ENCODE measurements at places on chromosomes 4 and X. TPM values are rescaled to one million over a fixed set of nuclear protein-coding genes. Genes with fewer than 3 reads are reported as not detected.

DNA sequence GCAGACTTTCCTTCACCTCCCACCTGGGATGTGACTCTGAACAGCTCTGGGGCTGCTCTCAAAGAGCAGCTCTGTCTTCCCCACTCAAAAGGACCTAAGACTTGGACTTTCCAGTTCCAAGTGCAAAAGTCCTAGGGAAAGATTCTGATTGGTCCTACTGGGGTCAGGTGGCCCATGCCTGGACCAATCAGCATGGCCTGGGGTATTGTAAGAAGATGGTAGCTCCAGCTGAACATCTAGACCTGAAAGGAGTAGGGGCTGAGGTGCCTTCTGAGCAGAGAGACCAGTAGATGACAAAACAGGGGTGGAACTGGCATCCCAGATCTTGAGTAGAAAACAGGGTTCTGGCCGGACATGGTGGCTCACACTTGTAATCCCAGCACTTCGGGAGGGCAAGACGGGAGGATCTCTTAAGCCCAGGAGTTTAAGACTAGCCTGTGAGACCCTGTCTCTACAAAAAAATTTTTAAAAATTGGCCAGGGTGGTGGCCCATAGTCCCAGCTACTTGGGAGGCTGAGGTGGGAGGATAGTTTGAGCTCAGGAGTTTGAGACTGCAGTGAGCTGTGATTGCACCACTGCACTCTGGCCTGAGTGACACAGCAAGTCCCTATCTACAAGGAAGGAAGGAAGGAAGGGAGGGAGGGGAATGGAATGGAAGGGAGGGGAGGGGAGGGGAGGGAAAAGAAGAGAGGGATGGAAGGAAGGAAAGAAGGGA, 27.4 kb upstream of the MRFAP1 start:
- no peak for DNase-seq
- no peak overlapping the region for H3K4me3 ChIP-seq
- H3K36me3 ChIP-seq = no peaks in the 10 kb centered on the region
- H3K27ac ChIP-seq = no peak overlapping the region
- no peaks in the 10 kb centered on the region for H3K4me1 ChIP-seq
- no peaks in the 10 kb centered on the region for H3K27me3 ChIP-seq

GRCh38 chr4:185183622-185184281, 20.0 kb downstream of the CFAP97 start:
- no peaks in the 10 kb centered on the region for H3K36me3 ChIP-seq
- H3K27ac ChIP-seq = no peak overlapping the region
- H3K27me3 ChIP-seq = no peaks in the 10 kb centered on the region
- H3K4me1 ChIP-seq = no peaks in the 10 kb centered on the region
- peak; percentile 87 for DNase-seq

Gene BCORL1
- 5.6 TPM for total RNA-seq

DNA sequence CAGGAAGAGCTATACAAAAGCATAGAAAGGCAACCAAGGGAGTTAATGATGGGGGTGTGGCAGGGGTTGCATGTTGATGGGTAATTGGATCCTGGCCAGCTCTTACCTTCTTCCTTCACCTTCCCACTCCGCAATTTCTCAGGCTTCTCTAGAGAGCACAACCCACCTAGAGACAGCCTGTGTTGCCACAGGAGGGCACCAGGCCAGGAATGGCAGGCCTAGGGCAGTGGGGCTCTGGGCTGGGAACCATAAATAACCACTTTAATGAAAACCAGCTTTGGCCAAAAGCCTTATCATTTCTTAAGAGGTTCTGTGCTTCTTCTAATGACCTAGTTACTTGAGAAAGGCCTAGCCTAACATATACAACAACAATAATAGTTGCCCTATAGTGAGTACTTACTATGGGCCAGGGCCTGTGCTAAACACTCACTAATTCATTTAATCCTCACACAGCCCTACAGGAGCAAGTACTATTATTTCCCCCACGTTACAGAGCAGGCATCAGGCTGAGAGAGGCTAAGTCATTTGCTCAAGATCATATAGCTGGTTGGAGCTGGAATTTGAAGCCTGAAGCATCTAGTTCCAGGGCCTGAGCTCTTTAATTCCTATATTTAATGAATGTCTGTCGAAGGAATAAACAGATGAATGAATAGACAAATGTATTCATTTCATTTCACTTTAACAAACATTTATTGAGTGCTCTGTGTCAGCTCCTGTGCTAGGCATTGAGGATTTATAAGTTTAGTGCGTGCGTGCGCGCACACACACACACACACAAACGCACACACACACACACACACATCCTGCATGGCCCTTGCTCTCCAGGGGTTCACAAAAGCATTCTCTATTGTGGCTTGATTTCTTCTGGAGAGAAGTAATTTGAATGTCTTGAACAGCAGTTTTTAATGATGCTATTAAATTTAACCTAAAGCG, 66.8 kb downstream of the RTL9 start:
- H3K4me1 ChIP-seq = no peaks in the 10 kb centered on the region
- no peaks in the 10 kb centered on the region for H3K36me3 ChIP-seq
- no peak overlapping the region for H3K27ac ChIP-seq
- H3K4me3 ChIP-seq = no peak overlapping the region
- no peaks in the 10 kb centered on the region for H3K27me3 ChIP-seq

GRCh38 chr4:54233697-54234496, 4.8 kb downstream of the PDGFRA start:
- peaks cover 4% of the 10 kb centered on the region for H3K4me1 ChIP-seq
- no peaks in the 10 kb centered on the region for H3K36me3 ChIP-seq
- peak overlapping the region; percentile 67 for H3K27ac ChIP-seq

DNA sequence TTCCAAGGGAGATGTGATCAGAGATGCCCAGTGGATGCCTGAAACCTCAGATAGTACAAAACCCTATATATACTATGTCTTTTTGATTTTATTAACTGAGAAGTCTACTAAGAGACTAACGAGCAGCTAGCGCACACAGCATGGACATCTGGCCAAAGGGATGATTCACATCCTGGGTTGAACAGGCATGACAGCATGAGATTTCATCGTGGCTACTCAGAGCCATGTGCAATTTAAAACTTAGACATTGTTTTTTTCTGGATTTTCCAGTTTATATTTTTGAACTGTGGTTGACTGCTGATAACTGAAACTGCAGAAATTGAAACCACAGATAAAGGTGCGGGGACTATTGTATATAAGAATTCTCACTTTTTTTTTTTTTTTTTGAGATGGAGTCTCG, 2252.9 kb upstream of the AGA start:
- no peaks in the 10 kb centered on the region for H3K36me3 ChIP-seq
- no peak overlapping the region for H3K27ac ChIP-seq
- no peak overlapping the region for H3K4me3 ChIP-seq
- DNase-seq = no peak
- H3K27me3 ChIP-seq = no peaks in the 10 kb centered on the region

Gene RHOXF1
- not detected for total RNA-seq

DNA sequence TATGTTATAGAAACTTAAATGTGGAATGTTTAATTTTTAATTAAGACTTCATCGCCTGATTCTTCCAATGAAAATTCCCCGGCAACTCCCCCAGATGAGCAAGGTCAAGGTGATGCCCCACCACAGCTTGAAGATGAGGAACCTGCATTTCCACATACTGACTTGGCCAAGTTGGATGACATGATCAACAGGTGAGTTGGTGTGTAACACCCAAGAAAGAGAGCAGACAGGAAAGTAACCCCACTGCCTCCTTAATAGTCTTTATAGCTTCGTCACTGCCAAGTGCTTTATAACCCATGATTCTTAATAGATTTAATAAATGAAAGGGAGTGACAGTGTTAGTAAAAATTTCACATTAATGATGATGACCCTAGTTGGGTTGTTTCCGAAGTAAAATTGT, 43.7 kb downstream of the USP9X start:
- H3K27ac ChIP-seq = no peak overlapping the region
- H3K27me3 ChIP-seq = no peaks in the 10 kb centered on the region
- no peak overlapping the region for H3K4me3 ChIP-seq
- H3K36me3 ChIP-seq = no peaks in the 10 kb centered on the region

DNA sequence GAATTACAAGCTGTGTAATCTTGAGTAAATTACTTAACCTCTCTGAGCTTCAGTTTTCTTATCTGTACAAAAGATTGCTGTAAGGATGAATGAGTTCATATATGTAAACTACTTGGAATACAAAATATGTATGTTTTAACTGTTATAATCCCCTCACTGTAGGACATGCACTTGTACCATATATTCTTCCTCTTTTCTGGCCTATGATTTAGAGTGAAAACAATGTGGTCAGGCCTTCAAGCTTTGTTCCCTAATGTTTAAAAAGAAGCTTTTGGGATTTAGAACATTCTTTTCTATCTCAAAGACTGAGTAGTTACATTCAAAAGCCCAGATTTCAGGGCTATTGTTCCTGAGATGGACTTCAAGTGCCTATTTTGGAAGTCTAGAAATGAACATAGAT, 26.7 kb upstream of the GPRIN3 start:
- no peak overlapping the region for H3K27ac ChIP-seq
- no peak for DNase-seq
- no peak overlapping the region for H3K4me3 ChIP-seq
- no peaks in the 10 kb centered on the region for H3K27me3 ChIP-seq
- no peaks in the 10 kb centered on the region for H3K36me3 ChIP-seq

DNA sequence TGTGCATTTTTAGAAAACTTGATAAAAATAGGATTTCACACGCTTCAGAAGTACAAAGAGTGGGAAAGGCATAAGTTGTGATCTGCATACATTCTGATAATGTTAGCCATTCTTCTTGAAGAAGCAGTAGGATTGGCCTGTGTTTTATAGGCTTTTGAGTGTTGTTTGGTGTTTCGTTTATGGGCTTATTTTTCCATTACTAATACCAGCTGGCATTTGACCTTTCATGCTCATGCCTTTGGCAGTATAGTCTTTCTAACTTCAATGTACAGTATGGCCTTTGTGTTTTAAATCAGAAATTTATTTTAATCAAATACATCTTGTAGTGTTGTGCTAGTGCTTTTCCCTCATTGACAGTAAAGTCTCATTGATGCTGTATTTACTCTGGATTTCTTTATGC, 51.5 kb upstream of the SLC4A4 start:
- H3K27me3 ChIP-seq = no peaks in the 10 kb centered on the region
- H3K36me3 ChIP-seq = no peaks in the 10 kb centered on the region
- H3K27ac ChIP-seq = no peak overlapping the region
- no peak for DNase-seq

Gene NEIL3
- total RNA-seq = 0.95 TPM

Gene SNCA
- total RNA-seq = 7.8 TPM

- H3K27ac ChIP-seq = peak overlapping the region; percentile 81
- H3K4me3 ChIP-seq = no peak overlapping the region
- DNase-seq = no peak
- H3K27me3 ChIP-seq = no peaks in the 10 kb centered on the region
- H3K36me3 ChIP-seq = no peaks in the 10 kb centered on the region
Measured at GRCh38 chr4:73609706-73610105, 10.5 kb downstream of the RASSF6 start.

Gene MAGED1
- total RNA-seq = 46.3 TPM

Gene ATP1B4
- total RNA-seq = not detected

- H3K4me3 ChIP-seq = no peak overlapping the region
- H3K4me1 ChIP-seq = peaks cover 17% of the 10 kb centered on the region
- H3K27me3 ChIP-seq = no peaks in the 10 kb centered on the region
Measured at GRCh38 chr4:147968641-147969040, 236.8 kb downstream of the ARHGAP10 start.

GRCh38 chr4:83261307-83261706, 23.3 kb downstream of the COQ2 start:
- H3K27me3 ChIP-seq = no peaks in the 10 kb centered on the region
- no peaks in the 10 kb centered on the region for H3K36me3 ChIP-seq
- peaks cover 32% of the 10 kb centered on the region for H3K4me1 ChIP-seq
- peak; percentile 82 for DNase-seq

Data from transverse colon (tissue), 4 donors.